ENCODE measurements at places on chromosomes 5 and 9.

DNA sequence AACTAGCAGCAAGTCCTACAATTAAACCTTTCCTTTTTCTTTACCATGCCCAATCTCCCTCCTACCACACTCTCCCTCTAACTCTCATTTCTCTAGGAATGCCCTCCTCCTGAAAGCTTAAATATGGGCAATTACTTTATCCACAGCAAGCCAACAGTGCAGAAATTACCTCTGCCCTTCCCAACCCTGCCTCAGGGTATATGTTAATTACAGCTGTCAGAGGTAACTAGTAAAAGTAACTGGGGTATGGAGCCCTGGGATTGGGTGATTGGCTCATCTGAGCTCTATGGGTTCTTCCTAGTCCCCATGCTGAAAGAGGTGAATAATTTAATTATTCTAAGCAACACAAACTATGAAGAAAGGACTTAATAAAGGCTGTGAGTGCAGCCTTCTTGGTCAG lies 478.9 kb upstream of the NMUR2 start:
- no peak for DNase-seq

DNA sequence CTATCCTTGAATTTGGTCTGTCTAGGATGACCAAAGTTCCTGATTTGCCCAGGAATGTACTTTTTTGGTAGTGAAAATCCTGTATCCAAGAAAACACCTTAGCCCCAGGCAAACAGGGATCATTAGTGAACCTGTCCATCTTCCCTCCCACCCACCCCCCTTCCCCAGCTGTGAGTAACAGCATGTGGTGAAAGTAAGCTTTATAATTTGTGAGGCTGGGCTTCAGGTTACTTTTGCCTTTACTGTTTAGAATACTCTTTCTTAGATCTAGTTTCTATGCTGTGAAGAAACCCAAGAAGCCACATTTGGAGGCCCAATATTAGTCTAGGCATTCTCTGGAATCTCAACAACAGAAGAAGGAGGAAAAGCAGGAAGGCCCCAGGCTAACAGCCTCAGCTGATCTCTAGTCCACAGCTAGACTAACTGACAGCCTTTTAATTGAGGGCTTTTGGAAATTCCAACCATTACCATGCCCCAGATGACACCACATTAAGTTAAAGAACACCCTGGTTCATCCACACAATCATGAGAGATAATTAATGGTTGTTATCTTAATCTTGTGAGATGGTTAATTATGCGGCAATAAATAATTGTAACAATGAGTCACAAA lies 703.0 kb upstream of the NUDT12 start:
- no peak for DNase-seq

DNA sequence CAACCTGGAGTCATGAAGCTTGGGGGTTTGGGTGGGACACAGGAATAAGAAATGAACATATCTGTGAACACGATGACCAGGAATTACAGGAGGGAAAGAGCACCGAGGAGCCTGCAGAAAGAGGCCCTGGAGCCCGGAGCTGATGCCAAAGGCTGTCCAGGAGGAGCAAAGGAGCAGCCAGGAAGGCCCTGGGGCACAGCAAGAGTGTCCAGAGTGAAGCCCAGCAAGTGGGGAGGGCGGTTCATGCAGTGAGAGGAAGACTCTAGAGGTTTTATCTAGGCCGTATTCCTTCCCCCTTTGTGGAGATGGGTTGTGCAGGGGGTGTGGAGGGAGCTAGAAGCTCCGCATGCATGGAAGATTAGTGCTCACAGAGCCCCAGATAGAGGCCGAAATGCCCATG lies 318.4 kb downstream of the GADD45G start:
- DNase-seq: no peak

DNA sequence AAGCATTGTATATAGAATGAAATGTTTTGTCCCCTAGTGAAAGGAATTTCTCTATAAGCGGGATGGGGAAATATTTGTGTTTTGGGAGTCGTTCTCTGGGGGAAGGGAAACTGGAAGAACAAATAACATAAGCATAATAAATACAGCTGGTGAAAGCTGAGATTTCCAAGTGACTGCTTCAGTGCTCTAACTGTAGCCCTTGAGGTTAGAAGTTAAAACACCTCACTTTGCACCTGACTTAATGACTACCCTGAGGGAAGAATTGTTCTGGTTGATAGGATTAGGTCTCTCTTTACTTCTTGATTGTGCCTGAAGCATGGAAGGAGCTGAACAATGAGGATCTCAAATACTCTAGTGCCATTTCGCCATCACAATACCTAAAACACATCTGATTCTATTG lies 307.4 kb downstream of the MAN2A1 start:
- no peak for DNase-seq

- DNase-seq: no peak
Observed at GRCh38 chr5:36060420-36060887, 6.2 kb downstream of the UGT3A2 start.

GRCh38 chr5:165495829-165496380 lies 1990.5 kb downstream of the MAT2B start:
- DNase-seq: no peak

GRCh38 chr5:133509742-133510079 lies 102.6 kb downstream of the FSTL4 start:
- no peak for DNase-seq

DNA sequence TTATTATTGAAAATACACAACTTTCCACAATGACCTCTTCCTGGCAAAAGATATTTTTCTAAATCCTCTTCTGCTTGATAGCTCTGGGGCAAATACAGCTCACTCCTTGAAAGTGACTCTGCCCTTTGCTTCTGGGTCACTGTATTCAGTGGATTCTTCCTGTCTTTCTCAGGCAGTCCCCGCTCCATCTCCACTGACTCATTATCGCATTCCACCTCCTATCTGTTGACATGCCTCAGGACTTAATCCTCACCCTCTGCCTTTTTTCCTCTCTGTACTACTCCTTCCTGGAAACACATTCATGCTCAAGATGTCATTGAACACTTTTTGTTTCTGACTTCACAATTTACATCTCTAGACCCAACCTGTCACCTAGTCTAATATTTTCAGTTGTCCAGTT lies 8.4 kb upstream of the RGS7BP start:
- DNase-seq: no peak

DNA sequence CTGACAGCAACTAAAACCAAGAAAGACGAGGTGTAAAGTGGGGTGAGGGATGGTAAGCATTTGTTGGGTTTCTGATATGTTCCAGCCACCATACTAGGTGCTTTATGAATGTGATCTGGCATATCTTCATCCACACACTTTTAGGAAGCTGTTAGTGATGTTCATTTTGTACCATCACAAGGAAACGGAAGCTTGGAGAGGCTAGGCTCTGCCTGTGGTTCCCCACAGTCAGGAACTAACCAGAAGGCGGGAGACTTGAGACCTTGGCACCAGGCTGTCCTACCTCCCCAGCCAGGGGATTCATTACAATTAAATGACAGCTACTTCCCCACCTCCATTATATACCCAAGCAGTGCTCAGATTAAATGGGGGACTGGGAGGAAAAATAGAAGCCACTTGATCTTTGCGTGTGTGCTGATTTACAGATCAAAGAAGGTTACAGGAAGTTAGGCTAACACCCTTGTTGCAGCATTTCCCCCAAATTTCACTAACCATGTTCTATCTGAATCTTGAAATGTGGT lies 43.0 kb downstream of the SFXN1 start:
- peak; percentile 37 for DNase-seq
